Pancreas (tissue), 10 donors: ENCODE measurements at places on chromosomes 4 and X. TPM values are rescaled to one million over a fixed set of nuclear protein-coding genes. Genes with fewer than 3 reads are reported as not detected.
A peak's percentile ranks its signal among the peaks of the same experiment; 100 is the strongest.

DNA sequence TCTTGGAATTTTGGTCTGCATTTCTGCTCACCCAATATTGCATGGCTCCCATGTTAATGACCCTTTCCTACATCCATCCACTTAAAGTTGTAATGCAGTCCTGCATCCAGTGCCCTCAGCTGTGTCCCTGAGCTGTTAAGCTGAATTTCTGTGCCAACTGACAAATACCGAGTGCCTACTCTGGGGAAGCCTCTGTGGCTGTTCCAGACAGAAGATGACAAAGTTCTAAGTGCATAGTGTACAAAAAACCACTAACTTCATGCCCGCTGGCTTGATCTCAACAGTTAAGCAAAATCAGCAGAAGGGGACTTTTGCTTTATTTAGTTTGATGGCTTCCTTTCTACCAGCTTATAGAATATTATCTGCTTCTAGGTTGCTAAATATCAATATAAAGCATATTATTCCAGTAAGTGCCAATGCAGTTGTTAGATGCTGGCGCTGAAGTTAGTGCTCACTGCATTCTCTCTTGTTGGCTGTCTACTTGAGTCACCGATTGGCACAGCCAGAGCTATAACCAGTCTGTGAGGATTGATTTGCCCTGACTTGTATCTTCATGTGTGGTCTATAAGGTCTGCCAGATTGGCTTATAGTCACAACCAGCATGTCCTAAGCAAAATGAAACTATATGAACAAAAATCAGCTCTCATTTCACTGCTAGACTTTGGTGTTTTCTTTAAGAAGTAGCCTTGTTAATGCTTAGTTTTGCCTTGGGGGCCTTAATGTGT is 98.9 kb downstream of the KLHL8 start:
- peaks cover 5% of the 10 kb centered on the region for H3K36me3 ChIP-seq
- DNase-seq, result no peak
- H3K27me3 ChIP-seq, result no peaks in the 10 kb centered on the region
- no peak overlapping the region for H3K4me3 ChIP-seq
- H3K27ac ChIP-seq, result no peak overlapping the region

- no peak overlapping the region for H3K4me3 ChIP-seq
- no peak overlapping the region for H3K27ac ChIP-seq
- no peak for DNase-seq
- H3K36me3 ChIP-seq, result no peaks in the 10 kb centered on the region
- H3K27me3 ChIP-seq, result no peaks in the 10 kb centered on the region
Observed at GRCh38 chr4:3391422-3391821, 50.3 kb upstream of the HGFAC start.

GRCh38 chr4:137529432-137529831 is 2.9 kb downstream of the PCDH18 start:
- no peaks in the 10 kb centered on the region for H3K36me3 ChIP-seq
- H3K4me3 ChIP-seq, result no peak overlapping the region
- H3K27me3 ChIP-seq, result no peaks in the 10 kb centered on the region

DNA sequence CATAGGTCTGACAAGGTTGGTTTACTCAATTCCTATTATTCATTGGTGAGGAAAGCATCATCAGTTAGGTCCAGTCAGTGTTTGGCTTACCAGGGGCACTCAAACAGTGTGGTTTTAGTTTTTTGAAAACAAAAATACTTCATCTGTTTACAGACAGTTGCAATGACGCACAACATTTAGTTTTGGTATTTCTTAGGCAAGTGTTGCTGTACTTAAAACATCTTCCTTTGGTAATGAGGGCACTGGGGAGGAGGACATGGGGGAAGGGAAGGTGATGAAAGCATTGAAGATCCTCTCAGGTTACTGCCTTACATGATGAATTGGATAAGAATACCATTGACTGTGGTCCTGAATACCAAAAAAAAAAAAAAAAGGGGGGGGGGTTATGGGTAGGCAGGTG is 93.7 kb upstream of the MAOA start:
- no peaks in the 10 kb centered on the region for H3K36me3 ChIP-seq
- H3K27ac ChIP-seq, result no peak overlapping the region
- DNase-seq, result no peak
- no peaks in the 10 kb centered on the region for H3K27me3 ChIP-seq

DNA sequence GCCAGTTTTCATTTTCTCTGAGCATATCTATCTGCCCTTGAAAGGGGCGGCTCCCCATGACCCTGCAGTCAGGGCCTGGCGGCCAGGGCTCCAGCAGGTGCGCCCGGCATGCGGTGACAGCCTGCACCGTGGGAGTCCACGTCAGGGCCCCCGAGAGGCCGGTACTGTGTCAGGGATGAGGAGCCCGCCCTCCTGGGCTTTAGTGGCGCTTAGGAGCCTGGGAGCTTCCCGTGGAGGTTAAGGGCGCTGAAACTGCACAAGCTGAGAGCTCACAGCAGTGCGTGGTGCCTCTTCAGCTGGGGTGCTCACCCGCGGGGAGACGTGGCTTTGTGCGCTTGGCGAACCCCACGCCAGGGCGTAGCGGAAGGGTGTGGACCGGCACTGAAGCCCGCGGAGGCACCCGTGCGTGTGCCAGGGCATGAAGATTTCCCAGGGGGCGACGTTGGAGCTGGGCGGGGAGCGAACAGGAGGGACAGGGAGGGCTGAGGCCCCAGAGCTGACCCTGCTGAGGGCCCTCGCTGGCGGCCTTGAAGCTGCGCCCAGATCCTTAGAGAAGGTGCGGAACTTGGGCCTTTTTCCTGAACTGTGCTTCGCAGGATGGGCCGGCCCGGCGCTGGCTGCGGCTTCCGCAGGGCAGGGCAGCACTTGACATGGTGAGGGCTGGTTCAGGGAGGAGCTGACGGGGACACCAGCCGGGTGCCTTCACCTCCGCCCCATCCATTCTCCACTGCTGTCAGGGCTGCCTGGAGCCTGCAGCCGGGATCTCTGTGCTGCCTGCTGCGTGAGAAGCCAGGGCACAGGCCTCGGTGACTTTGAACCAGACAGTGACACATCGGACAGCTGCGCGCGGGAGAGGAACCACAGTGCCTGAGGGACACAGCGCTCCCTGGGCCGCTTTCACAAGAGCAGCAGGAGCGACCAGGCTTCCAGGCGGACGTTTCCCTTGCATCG is 32.9 kb downstream of the HTT-AS start:
- DNase-seq, result no peak
- no peaks in the 10 kb centered on the region for H3K27me3 ChIP-seq
- H3K27ac ChIP-seq, result no peak overlapping the region
- H3K36me3 ChIP-seq, result no peaks in the 10 kb centered on the region
- H3K4me3 ChIP-seq, result peak overlapping the region; percentile 6

DNA sequence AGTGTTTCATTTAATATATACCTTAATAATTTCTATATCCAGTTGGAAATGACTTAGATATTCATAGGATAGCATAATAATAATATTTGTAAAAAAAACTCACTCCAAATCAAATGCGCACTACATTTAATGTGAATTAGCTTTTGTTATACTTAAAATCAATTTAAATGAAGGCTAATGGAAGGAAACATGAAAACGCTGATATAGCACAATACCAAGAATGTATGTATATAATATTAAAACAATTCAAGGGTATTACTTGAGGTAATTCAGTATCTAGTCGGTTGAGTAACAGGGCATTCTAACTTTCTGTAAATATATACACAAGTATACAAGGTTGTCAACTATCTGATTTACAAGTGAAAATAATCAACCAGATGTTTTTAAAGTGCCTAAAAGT is 307.1 kb upstream of the TEX13C start:
- no peak overlapping the region for H3K4me3 ChIP-seq
- no peak overlapping the region for H3K27ac ChIP-seq
- H3K4me1 ChIP-seq, result no peaks in the 10 kb centered on the region
- no peaks in the 10 kb centered on the region for H3K36me3 ChIP-seq

GRCh38 chr4:89311433-89311832 is 3.8 kb upstream of the GPRIN3 start:
- no peak overlapping the region for H3K27ac ChIP-seq
- no peaks in the 10 kb centered on the region for H3K36me3 ChIP-seq
- H3K4me1 ChIP-seq, result peaks cover 4% of the 10 kb centered on the region

EDA gene
- 4.8 TPM for total RNA-seq

SPANXD gene
- total RNA-seq, result not detected

ATP11C gene
- total RNA-seq, result 2.6 TPM

SSX4B gene
- not detected for total RNA-seq
